ENCODE measurements at places on chromosomes 11 and 22. TPM values are rescaled to one million over a fixed set of nuclear protein-coding genes. Genes with fewer than 3 reads are reported as not detected.

OR6T1 gene
- not detected for total RNA-seq

TREH gene
- not detected for total RNA-seq

CD248 gene
- total RNA-seq, result 85.1 TPM

SPTBN2 gene
- 1.3 TPM for total RNA-seq

SOX10 gene
- total RNA-seq, result not detected

HBG1 gene
- not detected for total RNA-seq

FGF4 gene
- total RNA-seq, result not detected

ZP1 gene
- not detected for total RNA-seq

INSC gene
- total RNA-seq, result under 0.01 TPM

ROBO4 gene
- under 0.01 TPM for total RNA-seq

OR52A1 gene
- total RNA-seq, result not detected

KCNQ1 gene
- not detected for total RNA-seq

TH gene
- not detected for total RNA-seq

FANCF gene
- total RNA-seq, result 8.7 TPM

MUC5AC gene
- total RNA-seq, result not detected

OR8B3 gene
- not detected for total RNA-seq

OR9I1 gene
- total RNA-seq, result not detected

PARVA gene
- total RNA-seq, result 76.4 TPM

SPATA19 gene
- not detected for total RNA-seq

F2 gene
- total RNA-seq, result not detected

LRRC4C gene
- 0.32 TPM for total RNA-seq

CHRNA10 gene
- total RNA-seq, result 0.97 TPM

SAA4 gene
- not detected for total RNA-seq

NAALADL1 gene
- total RNA-seq, result 23.7 TPM

CHST1 gene
- 0.97 TPM for total RNA-seq

MRGPRX4 gene
- not detected for total RNA-seq

Data from fibroblast of villous mesenchyme (primary cell).